ENCODE measurements at places on chromosomes 5 and 9.
A peak's percentile ranks its signal among the peaks of the same experiment; 100 is the strongest.

GRCh38 chr5:147737921-147738320 is 44.6 kb downstream of the JAKMIP2 start:
- DNase-seq = no peak

GRCh38 chr5:116778032-116778431 is 203.4 kb upstream of the SEMA6A start:
- DNase-seq = peak; percentile 70

DNA sequence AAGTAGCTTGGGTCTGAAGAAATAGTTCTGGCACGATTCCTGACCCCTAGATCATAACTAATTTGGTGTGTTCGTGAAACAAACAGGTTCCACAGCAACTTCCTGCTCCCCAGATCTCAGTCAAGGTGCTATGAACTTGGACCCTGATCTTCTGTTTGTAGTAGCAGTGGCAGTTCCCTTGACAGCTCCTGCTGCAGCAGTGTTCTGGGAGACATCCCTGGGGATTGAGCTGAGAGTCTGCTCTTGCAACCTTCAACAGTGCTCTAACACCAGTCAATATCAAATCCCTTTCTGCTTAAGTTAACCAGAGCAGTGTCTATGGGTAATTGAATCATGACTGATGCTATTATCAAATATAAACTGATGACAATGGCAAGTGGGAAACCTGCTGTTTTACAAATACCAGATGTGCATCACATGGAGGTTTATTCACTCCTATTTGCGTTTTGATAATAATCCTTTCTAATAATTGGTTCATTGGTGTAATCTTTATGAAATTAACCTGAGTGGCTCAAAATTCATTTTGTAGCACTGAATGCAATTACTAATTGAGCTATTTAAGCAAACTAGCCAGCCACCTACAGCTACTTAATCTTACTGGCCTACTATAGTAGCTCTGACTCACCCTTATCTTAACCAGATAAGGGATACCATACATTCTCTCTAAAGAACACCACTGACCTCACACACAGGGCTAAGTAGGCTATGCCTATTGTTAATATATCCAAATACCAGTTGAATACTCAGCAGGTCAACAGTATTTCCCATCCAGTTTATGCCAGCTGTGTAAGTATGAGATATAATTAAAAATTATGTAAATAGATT is 21.9 kb downstream of the KDM4C start:
- DNase-seq = no peak

GRCh38 chr9:110188991-110189390 is 19.0 kb downstream of the C9orf152 start:
- DNase-seq = no peak

DNA sequence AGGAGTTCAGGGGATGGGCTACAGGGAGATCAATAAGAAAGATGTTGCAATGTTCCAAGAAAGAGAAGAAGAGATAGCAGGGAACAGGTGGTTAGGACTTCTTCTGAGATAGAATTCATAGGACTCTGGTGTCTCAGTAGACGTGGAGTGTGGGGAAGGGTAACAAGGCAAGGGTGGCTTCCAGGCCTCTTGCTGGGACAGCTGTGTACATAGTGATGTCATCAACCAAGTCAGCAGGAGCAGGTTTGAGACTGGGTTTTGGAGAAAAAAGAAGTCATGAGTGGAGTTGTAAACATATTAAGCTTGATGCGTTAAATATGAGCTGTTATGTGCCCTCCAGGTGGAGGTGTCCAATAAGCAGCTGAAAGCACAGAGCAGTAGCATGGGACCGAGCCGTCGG is 211.8 kb upstream of the RASEF start:
- no peak for DNase-seq

DNA sequence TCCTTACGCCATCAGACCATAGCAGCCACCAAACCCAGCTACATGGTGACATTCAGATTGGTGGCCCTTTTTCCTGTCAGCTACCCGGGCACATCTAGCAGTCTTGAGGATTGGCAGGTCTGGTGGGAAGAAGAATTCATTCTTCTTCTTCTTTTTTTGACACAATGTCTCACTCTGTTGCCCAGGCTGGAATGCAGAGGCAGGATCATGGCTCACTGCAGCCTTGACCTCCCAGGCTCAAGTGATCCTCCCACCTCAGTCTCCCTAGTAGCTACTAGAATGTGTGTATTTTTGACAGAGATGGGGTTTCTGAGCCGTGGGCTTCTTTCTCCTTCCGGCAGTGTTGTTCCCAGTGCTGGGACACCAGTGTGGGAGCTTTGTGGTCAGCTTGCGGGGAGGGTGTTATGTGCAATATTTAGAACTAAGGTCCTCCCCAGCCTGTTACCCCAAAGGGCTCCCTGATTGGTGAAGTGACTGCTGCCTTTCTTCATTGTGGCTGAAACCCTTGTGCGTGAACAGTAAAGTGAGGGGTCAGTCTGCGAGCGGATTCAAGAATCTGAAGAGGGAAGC is 3.4 kb downstream of the NTMT1 start:
- DNase-seq = no peak

DNA sequence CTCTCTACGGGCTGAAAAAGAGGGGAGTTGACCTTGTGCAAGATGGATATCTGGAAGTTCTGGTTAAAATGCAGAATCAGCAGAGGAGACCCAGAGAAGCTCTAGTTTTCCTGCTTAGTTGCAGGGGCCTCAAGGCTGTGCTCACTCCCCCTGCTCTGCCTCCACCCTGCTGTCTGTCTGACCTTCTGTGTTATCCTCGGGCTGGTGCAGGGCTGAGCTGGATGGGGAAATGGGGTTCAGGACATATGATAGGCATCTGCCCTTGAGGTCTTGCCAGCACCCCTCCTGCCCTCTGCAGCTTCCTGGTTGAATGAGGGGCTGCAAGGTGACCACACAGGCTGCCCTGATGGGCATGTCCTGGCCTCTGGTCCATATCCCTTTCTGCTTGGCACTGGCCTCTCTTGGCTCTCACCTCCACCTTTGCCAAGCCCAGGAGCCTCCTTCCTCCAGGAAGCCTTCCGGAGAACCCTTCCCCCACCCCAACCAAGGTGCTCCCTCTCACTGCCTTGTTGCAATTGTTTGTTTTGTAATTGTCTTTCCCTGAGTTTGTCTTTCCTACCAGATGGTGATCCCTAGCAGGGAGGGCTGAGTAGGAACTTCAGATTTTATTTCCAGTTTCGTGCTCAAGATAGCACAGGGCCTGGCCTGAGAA is 1.3 kb downstream of the TMEM268 start:
- no peak for DNase-seq

GRCh38 chr5:168833936-168834335 is 254.8 kb upstream of the PANK3 start:
- peak; percentile 25 for DNase-seq

GRCh38 chr5:59445741-59446140 is 447.8 kb downstream of the PDE4D start:
- no peak for DNase-seq

GRCh38 chr5:112116371-112116770 is 302.7 kb downstream of the EPB41L4A start:
- no peak for DNase-seq

DNA sequence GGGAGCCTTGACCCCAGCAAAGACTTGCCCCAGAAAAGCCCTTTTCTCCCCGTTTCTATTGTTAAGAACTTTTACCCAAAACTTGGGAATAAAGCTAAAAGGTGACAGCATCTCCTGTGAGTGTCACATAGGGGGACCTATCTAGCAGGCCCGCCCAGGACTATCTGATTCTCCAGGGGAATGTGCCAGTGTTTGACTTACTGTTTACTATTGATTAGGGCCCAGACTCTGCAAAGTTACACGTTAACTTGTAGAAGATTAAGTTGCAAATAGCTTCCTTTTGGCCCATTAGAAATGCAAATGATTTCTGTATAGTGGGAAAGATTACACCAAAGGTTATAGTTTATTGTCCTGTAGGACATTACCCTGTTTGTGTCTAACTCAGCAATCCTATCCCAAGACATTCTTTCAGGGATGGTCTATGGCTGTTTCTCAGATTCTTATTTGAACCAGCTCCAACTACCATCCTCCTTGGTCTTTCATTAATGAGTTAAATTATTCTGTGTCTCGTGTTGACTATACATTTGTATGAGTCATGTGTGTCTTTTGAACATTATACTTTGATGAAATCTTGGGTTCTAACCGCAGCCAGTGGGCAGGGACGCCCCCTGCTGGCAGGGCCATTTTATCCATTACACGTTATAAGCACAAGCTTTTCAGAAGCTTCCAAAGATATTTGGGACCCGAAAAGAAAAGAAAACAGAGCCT is 60.7 kb downstream of the HRH2 start:
- DNase-seq = no peak

DNA sequence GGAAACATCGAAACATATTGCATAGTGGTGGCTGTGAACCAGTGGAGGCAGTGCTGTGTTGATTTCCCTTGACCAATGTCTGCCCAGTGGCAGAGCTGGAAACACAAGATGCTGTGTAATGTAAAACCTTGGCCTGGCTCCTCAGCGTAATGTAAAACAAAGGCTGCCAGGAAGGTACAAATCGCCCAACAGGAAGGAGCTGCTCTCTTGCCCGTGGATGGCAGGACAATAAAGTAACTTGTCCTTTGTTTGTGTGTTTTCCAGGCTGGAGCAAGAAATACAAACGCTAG is 143.4 kb downstream of the PALM2AKAP2 start:
- DNase-seq = no peak
